Cerebellar nuclear complex (tissue), 1 donor: ENCODE measurements at places on chromosomes 2 and 18.

GRCh38 chr18:57982372-57983021 lies 61.5 kb upstream of the NEDD4L start:
- no peak for DNase-seq

- no peak for DNase-seq
Measured at GRCh38 chr2:159555651-159556392, 60.5 kb downstream of the BAZ2B start.

DNA sequence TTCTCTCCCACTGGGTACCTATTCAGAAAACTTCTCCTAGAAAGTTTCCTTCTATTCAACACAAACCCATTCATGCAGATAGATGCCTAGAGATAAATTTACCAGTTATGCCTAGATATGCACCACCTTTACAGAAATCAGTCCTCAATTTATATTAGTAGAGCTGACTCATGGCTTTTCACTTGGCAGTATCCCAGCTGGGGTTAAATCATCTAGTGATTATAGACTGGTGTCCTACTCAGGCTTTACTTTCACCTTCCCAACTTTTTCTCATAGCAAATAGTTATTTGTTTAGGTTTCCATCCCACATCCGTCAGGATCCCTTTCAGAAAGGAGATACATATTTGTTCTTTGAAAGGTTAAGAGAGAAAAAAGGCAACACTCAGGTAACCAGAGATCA lies 124.5 kb downstream of the AQP4 start:
- no peak for DNase-seq

DNA sequence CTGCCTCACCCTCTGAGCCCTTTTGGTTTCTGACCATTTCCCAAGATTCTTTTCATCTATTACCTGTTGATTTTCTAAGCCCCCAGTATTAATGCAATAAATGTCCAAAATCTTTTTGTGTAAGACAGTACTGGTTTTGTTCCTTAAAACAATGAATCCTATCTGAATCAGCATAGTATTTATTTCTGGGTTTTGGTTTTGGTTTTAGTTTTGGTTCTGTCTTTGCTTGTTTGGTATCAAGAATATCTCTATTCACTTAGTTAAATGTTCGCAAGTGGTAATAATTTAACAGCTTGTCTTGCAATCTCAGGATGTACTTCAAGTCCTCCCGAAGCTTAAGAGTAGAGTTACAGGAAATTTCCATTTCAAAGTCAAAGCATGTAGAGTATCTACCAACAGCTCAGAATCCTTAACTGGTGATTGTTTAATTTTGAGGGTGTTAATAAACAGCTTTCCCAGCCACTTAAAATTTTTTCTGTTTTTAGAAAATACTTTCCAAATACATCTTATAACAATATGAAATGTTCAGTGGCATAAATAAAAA lies 67.7 kb upstream of the NEDD4L start:
- DNase-seq, result no peak

- DNase-seq, result no peak
Measured at GRCh38 chr2:43057742-43058725, 168.4 kb downstream of the ZFP36L2 start.

DNA sequence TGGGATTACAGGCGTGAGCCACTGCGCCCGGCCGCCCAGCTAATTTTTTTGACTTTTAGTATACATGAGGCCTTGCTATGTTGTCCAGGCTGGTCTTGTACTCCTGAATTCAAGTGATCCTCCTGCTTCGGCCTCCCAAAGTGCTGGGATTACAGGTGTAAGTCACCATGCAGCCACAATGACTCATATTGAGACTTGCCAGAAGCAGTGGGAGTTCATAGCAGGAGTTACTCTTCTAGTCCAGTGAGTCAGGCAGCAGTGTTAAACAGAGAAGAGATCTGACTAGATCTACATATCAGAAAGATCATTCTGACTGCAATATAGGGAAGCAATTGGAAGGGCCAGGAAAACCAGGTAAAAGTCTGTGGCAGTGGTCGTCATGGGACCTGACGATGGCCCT lies 1.5 kb upstream of the FLACC1 start:
- DNase-seq, result no peak

GRCh38 chr2:231673348-231673770 lies 35.0 kb upstream of the PTMA start:
- no peak for DNase-seq

DNA sequence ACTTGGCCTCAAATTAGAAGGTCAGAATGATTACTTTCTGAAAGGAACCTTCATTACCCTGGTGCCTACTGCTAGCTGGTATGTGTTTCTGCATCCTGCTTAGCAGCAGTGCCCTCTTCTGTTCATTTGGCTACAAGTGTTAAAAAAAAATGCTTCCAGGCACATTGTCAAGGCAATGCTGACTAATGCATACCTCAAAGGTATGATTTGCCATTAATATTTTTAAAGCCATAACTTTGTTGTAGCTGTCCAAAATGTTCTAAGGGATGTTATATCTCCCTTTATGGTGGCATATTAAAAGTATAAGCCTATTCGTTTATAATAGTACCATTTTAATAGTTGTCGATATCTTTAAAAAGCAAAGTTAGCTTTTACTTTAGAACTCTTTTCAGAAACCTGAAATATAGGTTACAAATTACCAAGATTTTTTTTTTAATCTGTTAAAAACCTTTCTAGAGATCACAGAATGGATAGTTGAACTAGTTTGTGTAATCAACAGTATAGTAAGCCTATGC lies 52.0 kb upstream of the FAM171B start:
- DNase-seq, result peak; percentile 9

DNA sequence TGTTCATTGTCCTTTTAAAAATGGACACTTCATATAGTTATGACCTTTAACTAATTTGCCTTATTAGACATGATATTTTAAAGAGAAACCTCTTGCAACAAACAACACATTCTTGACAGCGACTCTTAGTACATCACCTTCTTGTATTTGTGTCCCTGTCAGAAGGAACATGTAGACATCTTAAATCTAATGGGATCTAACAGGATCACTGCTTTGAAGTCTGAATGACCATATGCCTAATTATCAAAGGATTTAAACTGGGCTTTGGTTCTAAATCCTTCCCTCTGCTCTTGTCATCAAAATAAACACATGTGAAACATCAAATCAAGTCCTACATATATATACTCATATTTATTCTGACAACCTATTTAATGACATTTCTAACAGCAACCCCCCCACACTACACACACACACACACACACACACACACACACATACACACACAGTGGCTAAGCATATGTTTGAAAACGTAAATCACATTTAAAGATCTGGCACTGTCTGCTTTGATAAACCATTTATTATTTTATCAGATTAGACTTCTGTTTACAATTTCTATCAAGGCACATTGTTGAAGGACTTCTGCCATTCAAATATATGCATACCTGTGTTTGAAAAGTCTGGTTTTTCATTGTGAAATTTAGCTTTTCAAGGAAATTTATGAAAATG lies 4.2 kb downstream of the GALNT13 start:
- DNase-seq, result no peak

GRCh38 chr2:169877398-169877797 lies 50.1 kb downstream of the UBR3 start:
- no peak for DNase-seq
